CD4-positive, alpha-beta T cell treated with Interleukin-6 at 100 ng/mL for 8 hours (primary cell): ENCODE measurements at places on chromosomes 2 and 18.

GRCh38 chr2:223937535-223937934, 7.6 kb downstream of the WDFY1 start:
- DNase-seq = no peak

- DNase-seq = no peak
These were observed 68.2 kb upstream of the MGAT5 start for GRCh38 chr2:134185639-134186038.

- DNase-seq = no peak
These were observed 244.4 kb upstream of the REV1 start for GRCh38 chr2:99734236-99734635.

GRCh38 chr18:62028715-62029114, 135.9 kb upstream of the RNF152 start:
- no peak for DNase-seq

DNA sequence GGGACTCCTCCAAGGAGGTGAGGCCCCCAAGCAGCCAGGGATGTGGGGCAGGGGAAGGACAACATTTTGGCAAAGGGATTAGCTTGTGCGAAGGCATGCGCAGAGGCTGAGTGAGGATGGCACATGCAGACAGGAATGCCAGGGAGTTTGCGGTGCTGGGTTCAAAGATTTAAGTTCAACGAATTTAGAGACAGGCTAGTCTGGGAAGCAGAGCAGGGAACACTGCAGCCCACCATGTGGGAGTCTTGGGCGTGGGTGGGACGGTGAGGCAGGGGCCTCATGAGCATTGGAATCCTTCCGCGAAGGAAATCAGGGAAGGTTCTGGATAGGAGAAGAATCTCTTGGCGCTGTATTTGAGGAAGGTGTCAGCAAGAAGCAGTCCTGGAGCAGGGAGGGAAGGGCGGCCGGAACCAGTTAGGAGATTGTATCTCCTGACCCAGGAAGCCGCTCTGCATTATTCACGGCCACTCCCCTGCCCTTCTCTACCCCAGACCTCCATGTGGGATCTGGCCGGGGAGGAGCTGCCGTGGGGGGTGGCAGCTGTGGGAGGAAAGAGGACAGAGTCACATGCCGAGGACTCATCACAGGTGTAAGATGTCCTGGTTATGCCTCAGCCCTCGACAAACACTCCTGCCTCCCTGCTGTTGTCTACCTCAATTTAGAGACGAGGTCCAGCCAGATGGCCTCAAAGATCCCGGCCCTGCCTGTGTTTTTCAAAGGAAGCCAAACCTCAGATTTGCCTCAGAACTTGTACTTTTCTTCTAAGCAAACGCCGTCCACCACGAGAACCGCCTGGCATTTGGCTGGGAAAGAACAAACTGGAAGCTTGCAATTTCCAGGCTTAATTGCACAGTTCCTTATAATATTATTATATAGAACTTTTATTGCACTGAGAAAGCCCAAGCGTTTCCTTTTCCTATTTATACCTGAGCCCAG, 123.7 kb upstream of the SMAD2 start:
- no peak for DNase-seq

- no peak for DNase-seq
These were observed 387.9 kb upstream of the POU3F3 start for GRCh38 chr2:104465981-104466380.

- DNase-seq = no peak
These were observed 25.1 kb downstream of the CIB4 start for GRCh38 chr2:26615860-26616705.

- no peak for DNase-seq
These were observed 25.4 kb upstream of the TMEM131 start for GRCh38 chr2:98020992-98021713.

DNA sequence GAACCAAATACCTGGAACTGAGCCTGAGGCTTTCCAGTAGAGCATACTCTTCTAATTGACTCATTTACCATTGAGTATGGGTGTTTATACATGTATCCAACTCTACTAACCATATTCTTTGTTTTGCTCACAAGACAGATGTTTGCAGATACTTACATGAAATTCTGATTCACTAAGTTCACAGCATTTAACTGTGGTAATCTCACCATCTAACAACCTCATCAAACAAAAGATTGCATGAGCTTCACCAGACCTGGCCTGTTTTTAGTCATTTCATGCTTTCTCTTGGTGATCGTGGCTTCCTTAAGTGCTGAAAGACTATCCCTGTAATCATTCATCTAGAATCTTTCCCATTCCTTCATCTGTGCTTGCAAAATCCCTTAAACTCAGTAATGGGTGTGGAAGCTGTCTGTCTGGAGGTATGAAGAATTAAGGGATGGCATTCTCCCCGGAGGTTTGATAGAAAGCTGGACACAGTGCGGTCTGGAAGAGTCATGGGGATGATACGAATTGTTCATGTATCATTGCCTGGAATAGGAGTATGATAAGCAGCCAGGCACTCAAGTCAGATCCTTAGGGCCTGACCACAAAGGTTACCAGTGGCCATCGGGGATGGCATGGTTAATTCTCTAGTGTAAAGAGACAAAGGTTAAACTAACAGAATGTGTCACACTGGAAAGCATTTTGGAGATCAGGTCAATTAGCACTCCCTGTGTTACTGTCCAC, 42.0 kb upstream of the IL1R1 start:
- DNase-seq = no peak

GRCh38 chr2:159139216-159139933, 147.1 kb downstream of the WDSUB1 start:
- DNase-seq = no peak

GRCh38 chr2:99898336-99899048, 243.9 kb downstream of the AFF3 start:
- no peak for DNase-seq

DNA sequence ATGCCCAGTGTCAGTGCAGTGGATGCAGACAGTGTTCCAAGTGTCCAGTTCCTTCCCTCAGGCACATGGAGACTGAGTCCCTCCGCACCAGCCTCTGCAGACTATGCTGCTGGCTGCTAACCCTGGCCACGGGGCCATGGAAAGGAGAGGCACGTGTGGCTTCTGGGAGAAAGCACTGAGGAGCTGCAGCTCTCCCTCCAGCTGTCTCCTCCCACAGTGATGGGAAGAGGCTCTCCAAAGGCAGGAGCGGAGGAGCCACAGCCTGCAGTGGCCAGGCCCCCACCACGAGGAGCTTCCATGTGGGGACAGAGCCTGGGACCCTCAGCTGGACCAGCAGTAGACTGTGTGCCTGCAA, 141.1 kb downstream of the NDUFA10 start:
- DNase-seq = no peak

GRCh38 chr2:104844807-104845551, 8.9 kb upstream of the POU3F3 start:
- no peak for DNase-seq

DNA sequence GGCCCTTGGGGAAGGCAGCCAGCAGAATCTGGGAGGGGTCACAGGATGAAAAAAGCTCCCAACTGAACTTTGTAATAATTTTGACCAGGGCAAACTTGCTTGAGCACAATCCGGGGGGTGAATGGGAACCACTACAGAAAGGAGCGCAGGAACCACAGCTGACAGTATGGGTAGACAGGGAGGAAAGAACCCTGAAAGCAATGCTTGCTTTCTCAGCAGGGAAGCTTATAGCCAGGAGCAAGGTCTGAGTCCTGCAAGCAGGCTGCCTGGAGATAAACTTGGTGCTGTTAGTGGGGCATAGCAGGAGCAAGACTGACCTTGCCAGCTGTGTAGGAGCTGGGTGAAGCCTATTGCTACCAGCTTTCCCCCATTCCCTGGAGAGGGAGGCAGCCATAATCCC, 195.2 kb downstream of the MTCL1 start:
- no peak for DNase-seq

- no peak for DNase-seq
These were observed 368.5 kb downstream of the CDH7 start for GRCh38 chr18:66119347-66119746.

- no peak for DNase-seq
These were observed 145.2 kb downstream of the PIK3C3 start for GRCh38 chr18:42100248-42100647.

DNA sequence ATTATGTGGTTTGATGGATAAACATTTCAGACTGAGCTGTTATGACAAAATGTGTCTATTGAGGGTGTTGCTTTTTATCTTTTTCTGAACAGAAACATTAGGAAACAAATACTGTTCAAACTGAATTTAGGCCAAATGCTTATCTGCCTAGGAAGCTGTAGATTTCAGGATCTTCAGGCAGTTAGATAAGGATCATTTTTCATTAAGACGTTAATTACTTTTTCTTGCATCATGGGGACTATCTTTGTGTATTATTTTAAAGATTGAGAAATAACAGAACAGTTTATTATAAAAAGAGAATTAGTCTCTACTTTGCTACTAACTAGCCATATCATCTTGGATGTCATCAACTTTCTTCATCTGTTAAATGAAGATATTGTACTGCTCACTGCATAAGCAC, 107.5 kb downstream of the TTC27 start:
- no peak for DNase-seq

GRCh38 chr18:60003610-60004185, 103.9 kb downstream of the PMAIP1 start:
- DNase-seq = no peak

DNA sequence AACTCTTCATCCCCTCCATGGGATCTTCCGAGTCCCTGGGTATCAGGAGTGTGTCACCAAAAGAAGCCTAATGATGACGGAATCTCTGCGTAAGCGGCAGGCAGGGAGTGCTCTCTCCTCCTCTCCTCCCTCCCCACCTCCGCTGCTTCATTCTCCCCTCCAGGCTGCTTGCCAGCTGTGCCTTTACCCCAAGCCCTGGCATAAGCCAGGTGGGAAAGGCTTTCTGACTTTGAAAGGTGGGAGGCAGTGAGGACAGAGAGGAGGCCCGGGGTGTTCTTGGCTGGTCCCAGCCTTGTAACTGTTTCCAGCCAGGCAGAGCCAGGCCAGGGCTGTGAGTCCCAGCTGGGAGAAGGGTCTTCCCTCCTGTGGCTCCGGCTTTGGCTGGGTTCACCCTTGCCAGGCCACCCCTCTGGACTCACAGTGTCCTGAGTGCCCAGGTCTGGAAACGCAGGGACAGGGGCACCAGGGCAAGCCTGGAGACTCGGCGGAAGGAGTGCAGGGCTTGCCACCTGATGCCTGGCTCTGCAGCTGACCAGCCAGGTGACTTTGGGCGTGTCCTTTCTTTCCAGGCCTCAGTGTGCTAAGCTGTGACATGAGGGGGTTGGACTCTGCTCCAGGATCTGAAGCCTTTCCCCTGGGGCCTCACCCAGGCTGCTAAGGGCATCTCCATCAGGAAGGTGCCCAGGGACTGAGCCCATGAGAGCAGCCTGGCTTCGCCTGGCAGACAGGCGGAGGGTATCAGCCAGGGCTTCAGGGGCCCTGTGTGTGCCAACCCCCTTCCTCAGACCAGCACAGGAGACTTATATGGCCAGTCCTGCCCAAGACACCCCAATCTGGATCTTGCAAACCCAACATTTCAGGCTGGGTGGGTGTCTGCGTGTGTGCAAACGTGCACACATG, 32.7 kb upstream of the HPCAL1 start:
- no peak for DNase-seq

GRCh38 chr18:79875931-79876461, 75.5 kb downstream of the SLC66A2 start:
- DNase-seq = no peak

DNA sequence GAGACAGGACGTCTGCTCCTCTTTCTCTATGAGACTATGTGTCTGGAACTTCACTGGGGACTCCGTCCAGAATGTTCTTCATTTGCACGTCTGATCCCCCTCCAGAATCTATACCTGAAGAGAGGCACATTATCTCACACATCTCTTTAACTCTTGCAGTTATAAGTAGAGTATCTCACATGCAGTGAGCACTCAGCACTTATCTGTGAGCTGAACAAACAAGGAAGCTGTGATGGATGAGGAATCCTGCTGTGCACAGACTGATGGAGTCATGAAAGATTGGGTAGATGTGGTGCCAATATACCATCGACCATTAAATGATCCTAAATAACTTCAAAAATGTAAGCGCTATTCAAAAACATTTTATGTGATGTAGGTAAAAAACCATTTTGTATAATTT, 888.3 kb upstream of the CELF4 start:
- DNase-seq = no peak

DNA sequence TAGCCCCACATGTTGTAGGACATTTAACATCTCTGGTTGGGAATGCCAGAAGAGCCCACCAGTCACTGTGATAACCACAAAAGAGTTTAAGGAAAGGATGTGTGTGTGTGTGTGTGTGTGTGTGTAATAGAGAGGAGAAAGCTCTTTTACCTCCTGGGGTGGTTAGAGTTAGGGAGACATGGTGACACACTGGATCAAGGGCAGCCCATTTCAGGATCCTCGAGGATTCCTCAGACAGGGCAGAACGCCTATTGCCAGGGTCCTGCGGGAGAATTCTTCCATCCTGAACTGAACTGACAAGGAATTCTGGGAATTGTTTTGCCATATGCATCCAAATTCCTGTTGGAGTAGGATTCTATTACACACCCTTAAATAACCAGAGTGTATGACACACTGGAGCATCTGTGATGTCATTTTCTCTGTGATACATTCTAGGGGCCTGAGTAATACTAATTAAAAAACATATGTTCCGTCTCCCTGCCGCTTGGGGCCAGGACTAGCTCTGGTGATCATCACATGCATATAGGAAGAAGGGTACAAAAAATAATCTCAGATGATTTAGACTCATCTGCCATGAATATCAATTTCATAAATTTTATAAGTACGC, 156.4 kb upstream of the MMADHC start:
- DNase-seq = no peak

DNA sequence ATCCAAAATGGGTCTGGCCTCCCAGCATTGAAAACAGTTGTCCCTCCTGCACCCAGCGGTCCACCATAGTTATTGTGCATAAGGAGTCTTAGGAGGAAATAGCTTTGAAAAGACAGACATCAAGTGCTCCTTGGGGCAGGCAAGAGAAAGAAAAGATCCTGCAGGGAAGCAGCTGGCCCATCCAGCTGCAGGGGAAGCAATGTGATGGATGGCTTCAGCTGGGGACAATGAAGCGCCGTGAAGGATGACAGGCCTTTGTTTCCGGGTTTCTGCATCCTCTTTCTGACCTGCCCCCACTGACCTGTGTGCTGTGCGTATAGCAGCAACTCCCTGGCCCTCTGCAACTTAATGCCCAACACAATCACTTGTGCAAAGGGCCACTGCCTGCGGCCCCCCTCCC, 142.9 kb upstream of the NCKAP5 start:
- no peak for DNase-seq

GRCh38 chr2:106115250-106115649, 78.9 kb downstream of the UXS1 start:
- no peak for DNase-seq

GRCh38 chr2:44974064-44974715, 32.7 kb downstream of the SIX3 start:
- no peak for DNase-seq

DNA sequence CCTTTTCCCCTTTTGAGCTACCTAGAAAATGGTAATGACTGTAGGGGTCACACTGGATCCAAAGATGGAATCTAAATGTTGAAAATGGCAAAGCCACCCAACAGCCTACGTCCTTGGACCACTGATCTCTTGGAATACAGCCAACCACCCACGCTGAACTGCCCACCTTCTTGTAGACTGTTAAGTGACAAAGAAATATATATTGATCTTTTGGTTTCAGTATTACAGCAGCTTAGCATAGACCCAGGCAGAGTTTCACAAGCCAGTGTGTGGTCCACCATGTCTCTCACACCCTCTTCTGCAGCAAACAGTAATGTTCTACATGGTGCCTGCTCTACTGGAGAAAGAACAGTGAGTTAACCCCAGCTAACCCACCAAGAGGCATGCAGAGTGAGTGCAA, 20.2 kb downstream of the CACNB4 start:
- no peak for DNase-seq

GRCh38 chr18:46222093-46222492, 117.9 kb downstream of the HAUS1 start:
- DNase-seq = no peak

- no peak for DNase-seq
These were observed 76.3 kb downstream of the MTCL1 start for GRCh38 chr18:8781671-8782070.
